ENCODE measurements at places on chromosomes 16 and 17.

- peak; percentile 64 for DNase-seq
Measured at GRCh38 chr17:74923538-74924249, 379 bp upstream of the OTOP2 start.

- DNase-seq = no peak
Measured at GRCh38 chr17:1727258-1727789, 2.8 kb downstream of the WDR81 start.

GRCh38 chr16:54112451-54113206 lies 174.0 kb downstream of the IRX3 start:
- DNase-seq = no peak

DNA sequence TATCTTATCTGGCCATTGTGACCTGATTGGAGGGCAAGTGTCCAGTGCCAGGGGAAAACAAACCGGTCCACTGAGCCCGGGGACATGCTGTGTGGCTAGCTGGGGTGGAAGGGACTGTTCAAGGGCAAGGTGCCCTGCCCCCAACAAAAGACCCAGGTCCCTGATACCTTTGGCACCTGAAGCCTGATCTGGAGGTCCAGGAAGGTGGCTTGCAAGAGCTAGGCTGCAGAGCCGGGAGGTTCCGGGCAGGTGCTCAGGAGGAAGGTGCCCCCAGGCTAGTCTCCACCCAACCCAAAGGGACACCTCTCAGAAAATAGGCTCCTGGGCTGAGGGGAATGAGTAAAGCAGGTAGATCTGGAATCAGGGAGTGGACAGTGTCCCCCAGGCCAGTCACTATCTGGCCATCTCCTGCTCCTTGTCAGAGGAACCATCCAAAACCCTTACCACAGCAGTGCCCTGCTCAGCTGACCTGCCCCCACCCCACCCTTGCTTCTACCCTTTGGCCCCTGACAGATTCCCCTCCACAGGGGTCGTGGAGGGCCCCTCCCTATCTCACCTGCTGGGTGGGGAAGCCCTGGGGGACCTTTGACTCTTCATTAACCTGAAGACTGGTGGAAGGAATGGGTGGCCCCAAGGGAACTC lies 6.2 kb downstream of the NAT9 start:
- DNase-seq = no peak

- peak; percentile 39 for DNase-seq
Measured at GRCh38 chr16:4505356-4506147, 29.4 kb downstream of the HMOX2 start.

- no peak for DNase-seq
Measured at GRCh38 chr17:74682471-74683190, 30.1 kb downstream of the CD300LF start.

DNA sequence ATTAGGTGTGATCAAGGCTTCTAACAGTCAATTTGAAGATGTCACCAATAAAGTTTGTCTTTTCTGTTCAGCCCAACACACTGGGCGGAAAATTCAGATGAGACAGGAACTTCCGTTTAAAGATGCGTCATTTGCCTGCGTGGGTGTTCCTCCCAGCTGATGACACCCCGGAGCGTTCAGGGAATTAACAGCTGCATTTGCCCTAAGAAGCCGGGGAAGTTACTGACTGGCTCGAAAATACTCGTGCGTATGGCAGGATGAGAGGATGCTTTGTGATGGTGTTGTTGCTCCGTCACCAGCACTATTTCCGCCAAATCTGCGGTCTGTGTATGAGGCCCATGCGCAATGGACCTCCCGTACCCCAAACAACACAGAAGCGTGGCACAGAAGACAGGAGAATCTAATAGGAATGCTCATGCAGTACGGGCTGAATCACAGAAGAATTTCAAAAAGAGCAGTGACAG lies 11.9 kb upstream of the PVALEF start:
- DNase-seq = no peak

GRCh38 chr17:33421933-33422332 lies 128.8 kb upstream of the ASIC2 start:
- DNase-seq = no peak

DNA sequence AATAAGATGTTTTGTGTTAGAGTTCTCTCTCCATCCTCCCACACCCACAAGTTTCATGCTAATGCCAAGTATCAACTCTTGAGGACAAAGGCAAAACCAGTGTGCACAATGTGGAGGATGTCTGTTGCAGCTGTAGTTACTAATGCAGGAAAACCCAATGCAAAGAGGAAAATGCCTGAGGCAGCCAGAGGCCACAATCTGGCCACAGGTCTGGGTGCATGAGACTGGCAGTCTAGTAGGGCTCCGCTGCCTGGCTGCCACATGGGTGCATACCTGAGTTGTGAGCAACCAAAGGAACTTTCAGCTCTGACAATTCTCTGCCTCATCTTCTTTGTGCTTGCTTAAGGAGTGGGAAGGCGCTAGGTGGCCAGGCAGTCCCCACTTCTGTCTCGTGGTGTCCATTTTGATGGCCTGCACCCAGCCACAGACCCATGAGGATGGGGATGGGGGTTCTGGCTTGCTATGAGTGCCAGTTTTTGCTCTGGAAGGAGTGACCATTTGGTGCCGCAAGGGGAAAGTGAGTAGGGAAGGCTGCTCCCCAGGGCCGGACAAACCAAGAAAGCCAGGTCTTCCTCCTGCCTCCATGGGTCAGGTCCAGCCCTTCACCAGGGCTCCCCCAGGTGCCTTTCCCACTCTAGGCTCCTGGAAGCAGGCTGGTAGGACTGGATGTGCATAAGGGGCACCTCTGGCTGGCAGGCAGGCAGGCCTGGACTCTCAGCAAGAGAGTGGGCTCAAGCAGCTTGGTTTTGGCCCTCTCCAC lies 4.2 kb upstream of the GFOD2 start:
- no peak for DNase-seq

GRCh38 chr16:12539185-12539929 lies 264.3 kb downstream of the CPPED1 start:
- peak; percentile 18 for DNase-seq

DNA sequence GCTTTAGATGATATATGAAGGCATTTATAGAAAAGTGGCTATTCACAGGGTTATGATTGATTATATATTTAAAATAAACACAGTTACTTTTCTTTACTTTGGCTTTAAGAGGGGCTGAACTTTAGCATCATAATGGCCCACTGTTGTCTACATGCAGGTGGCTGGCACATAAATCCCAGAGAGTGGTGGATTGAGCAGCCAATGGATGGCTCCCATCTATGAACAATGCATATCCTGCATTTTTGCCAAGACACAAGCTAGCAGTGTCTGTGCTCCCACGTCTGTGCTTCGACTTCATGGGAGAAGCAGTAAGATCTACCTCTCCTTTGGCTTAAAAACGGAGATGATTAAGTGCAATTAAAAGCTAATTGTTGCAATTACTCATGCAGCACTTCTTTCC lies 373.2 kb upstream of the CDH11 start:
- DNase-seq = no peak

GRCh38 chr17:69485251-69485661 lies 70.8 kb downstream of the MAP2K6 start:
- DNase-seq = no peak

DNA sequence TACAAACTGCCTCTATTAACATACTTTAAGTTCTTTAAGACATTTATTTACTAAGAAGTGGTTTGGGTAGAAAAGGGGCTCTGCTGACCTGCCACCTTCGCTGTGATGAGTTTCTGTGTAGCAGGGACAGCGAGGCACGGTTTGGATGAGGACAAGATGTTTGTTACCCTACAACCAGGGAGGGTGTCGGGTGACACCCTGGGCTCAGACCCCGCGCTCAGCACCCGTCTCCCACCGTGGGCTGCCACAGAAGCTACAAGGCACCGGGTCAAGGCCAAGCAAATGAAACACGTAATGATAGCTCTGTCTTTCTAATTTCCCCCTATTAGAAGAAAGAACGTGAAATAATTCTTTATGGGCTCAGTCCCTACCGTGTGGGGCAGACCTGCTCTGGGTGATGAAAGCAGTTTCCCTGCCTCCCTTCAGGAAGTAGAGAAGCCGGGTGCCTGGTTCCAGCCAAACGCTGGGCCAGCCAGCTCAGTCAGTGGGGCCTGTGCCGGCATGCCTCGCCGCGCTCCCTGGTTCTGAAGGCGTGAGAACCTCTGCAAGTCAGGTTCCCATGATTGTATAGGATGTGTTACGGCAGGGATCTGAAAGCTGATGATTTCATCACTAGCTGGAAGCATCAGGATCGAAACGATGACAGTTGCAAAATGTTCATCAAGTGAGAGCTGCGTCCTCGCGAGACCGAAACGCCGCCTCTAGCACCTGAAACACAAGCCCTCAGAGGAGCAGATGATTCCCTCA lies 3.9 kb downstream of the ZNF750 start:
- no peak for DNase-seq

- DNase-seq = no peak
Measured at GRCh38 chr16:82699711-82700495, 73.1 kb downstream of the CDH13 start.

GRCh38 chr16:86395477-86395876 lies 114.8 kb upstream of the FOXF1 start:
- no peak for DNase-seq

- no peak for DNase-seq
Measured at GRCh38 chr16:57055671-57056070, 36.7 kb upstream of the CPNE2 start.

GRCh38 chr16:81198635-81199034 lies 39.9 kb upstream of the BCO1 start:
- no peak for DNase-seq

- DNase-seq = no peak
Measured at GRCh38 chr16:48317614-48318315, 67.4 kb downstream of the SIAH1 start.

GRCh38 chr17:80119839-80120238 lies 18.5 kb downstream of the GAA start:
- no peak for DNase-seq

- DNase-seq = no peak
Measured at GRCh38 chr16:85824161-85825135, 25.0 kb downstream of the COX4I1 start.

DNA sequence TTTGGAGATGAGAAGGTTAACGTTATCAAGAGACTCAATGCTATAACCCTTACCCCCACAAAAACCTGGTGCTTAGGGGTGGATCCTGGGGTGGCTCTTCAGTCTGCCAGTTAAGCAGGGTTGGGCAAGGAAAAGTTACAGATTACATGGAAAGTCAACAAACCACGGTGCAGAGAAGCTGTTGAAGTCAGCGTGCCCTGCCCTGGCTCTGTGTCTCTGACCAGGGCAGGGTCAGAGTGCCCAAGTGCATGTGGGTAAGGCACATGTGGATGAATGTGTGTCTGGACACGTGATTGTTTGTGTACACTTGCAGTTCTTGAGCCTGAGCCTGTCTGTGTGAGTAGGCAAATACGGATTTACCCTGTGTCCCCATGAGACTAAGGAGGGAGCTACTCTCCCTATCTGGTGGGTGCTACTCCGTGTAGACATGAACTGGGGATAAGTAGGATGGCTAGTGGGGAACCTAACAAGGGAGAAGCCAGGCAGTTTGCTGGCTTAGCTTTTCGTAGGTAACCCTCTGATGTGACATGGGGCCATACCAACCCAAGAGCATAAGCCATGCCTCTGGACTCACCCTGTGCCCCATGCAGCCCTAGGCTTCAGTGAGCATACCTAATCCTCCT lies 5.5 kb downstream of the IGFBP4 start:
- no peak for DNase-seq

DNA sequence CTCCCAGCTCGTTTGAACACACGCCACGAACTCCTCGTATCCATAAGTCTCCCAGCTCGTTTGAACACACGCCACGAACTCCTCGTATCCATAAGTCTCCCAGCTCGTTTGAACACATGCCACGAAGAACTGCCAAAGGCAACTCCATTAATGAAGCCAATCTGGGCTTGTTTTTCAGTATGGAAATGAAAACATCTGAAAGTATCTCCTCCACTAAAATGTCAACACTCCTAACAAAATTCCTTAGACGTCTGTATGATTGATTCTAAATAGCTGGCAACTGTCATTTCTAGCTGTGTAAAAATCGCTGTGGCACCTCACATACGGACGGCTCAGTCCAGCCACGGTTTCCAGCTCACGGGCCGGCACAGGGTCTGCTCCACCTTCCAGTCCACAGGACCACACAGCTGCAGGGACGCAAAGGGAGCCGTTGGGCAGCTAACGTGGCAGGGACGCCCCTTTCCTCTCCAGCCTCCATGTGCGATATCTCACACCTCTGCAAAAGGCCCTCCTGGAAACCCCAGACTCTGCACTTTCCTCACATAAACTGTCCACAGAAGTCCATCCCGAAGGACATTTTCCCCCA lies 67.1 kb upstream of the METRNL start:
- no peak for DNase-seq

GRCh38 chr16:87929986-87930385 lies 6.3 kb downstream of the CA5A start:
- DNase-seq = no peak

- no peak for DNase-seq
Measured at GRCh38 chr17:47172696-47173565, 16.2 kb downstream of the CDC27 start.

DNA sequence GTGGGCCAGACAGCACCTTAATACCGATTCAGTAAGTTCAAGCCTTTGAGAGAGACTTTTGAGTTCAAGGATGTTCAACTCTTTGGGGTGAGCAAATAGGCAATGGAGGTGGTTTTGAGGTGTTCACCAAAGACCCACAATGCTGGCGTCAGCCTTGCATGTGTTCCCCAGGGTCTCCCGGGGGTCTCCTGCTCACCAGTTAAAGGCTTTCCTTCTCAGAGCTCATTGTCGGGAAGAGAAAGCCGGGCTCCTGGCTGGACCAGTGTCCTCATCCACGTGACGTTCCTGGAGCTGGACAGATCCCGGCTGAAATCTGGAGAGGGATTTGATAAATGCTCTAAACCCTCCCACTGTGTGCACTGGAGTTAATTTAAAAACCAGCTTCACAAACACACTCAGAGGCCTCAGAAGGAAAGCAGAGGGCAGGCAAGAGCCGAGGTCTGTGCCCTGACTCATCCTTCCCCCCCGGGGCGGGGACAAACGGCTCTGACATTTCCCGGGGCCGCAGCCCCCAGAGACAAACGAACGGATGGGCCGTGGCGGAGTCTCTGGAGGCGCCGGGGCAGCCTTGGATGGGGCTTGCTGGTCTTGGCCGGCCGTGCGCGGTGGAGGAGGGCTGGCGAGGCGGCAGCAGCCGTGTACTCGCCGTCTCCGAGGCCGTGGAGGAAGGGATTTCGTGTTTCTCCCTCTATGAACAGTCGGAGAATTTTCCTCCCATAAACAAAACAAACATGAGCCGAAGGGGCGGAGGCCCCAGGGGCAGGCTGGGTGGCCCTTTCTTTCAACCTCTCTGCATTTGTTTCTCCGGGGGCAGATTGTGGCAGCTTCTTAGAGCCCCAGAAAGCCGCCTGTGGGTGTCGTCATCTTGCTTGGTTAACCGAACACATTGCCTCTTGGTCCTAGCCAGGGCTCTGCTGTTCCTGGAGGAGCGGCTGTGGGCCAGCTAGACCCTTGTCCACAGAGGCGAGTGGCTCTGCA lies 94.2 kb downstream of the NTN1 start:
- DNase-seq = peak; percentile 5

- DNase-seq = no peak
Measured at GRCh38 chr17:78375401-78376151, 2.9 kb upstream of the PGS1 start.

- no peak for DNase-seq
Measured at GRCh38 chr17:74821655-74822334, 37.9 kb downstream of the GRIN2C start.

GRCh38 chr16:69711115-69711740 lies 15.1 kb downstream of the NQO1 start:
- DNase-seq = no peak

GRCh38 chr17:75238684-75239191 lies 22.7 kb downstream of the GGA3 start:
- DNase-seq = peak; percentile 39

Measured in stimulated activated CD4-positive, alpha-beta T cell treated with anti-CD3 and anti-CD28 coated beads, Interleukin-12 subunit alpha, Interleukin-12 subunit beta, amount 100 ng/mL, for 24 hours (primary cell).